ENCODE measurements at places on chromosomes 12 and 14. TPM values are rescaled to one million over a fixed set of nuclear protein-coding genes. Genes with fewer than 3 reads are reported as not detected.

Gene ARHGEF40
- total RNA-seq = 0.37 TPM

Gene SDR9C7
- total RNA-seq = not detected

Gene CISTR
- not detected for total RNA-seq

- DNase-seq = no peak
Observed at GRCh38 chr12:46131732-46132469, 136.9 kb downstream of the SLC38A1 start.
